Cardiac muscle cell (in vitro differentiated cells and primary cell): ENCODE measurements at places on chromosomes 6 and 20. TPM values are rescaled to one million over a fixed set of nuclear protein-coding genes. Genes with fewer than 3 reads are reported as not detected.

- H3K4me1 ChIP-seq = no peaks in the 10 kb centered on the region
- H3K4me3 ChIP-seq = no peak overlapping the region
- peak; percentile 23 for DNase-seq
- H3K27ac ChIP-seq = no peak overlapping the region
Measured at GRCh38 chr6:97133067-97133466, 149.9 kb downstream of the MMS22L start.

GRCh38 chr6:71134929-71135642 is 153.5 kb upstream of the OGFRL1 start:
- no peak overlapping the region for H3K27ac ChIP-seq
- no peaks in the 10 kb centered on the region for H3K27me3 ChIP-seq
- no peaks in the 10 kb centered on the region for H3K4me1 ChIP-seq
- DNase-seq = no peak

The DHX16 gene
- 27.8 and 36.2 TPM in 2 replicates for polyA plus RNA-seq

DNA sequence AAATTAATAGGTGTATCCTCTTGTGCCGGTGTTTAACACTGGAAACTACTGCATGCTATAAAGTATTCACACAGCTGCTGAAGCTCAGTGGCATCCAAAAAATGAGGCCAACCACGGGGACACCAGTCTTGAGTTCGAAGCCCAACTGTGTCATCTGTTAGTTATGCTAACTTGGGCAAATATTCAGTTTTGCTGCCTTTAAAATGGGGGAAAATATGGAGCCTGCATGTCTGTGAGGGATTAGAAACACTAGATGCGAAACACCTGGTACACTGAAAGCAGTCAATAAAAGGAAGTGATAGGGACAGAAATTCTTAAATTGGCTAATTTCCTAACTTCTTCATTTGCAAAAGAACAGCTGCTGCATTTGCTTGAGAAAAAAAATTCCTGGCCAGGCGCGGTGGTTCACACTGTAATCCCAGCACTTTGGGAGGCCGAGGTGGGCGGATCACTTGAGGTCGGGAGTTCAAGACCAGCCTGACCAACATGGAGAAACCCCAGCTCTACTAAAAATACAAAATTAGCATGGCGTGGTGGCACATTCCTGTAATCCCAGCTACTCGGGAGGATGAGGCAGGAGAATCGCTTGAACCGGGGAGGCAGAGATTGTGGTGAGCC is 36.6 kb upstream of the MLIP start:
- H3K36me3 ChIP-seq = no peaks in the 10 kb centered on the region
- H3K27me3 ChIP-seq = no peaks in the 10 kb centered on the region
- no peak for DNase-seq
- no peaks in the 10 kb centered on the region for H3K4me1 ChIP-seq
- H3K4me3 ChIP-seq = no peak overlapping the region
- H3K27ac ChIP-seq = no peak overlapping the region

GRCh38 chr6:155050311-155050710 is 55.2 kb downstream of the TIAM2 start:
- no peaks in the 10 kb centered on the region for H3K36me3 ChIP-seq
- no peaks in the 10 kb centered on the region for H3K4me1 ChIP-seq
- no peak for DNase-seq
- no peak overlapping the region for H3K27ac ChIP-seq

- peak; percentile 56 for DNase-seq
- no peak overlapping the region for H3K27ac ChIP-seq
- peak overlapping the region; percentile 17 for H3K4me3 ChIP-seq
- no peaks in the 10 kb centered on the region for H3K27me3 ChIP-seq
Measured at GRCh38 chr20:37522260-37523011, 1.4 kb downstream of the NNAT start.

The SASH1 gene
- polyA plus RNA-seq = 7.2 and 13.5 TPM in 2 replicates

- H3K27me3 ChIP-seq = peaks cover 48% of the 10 kb centered on the region
- no peaks in the 10 kb centered on the region for H3K4me1 ChIP-seq
- DNase-seq = no peak
- no peak overlapping the region for H3K4me3 ChIP-seq
Measured at GRCh38 chr6:31308050-31308844, 36.4 kb upstream of the HLA-C start.

DNA sequence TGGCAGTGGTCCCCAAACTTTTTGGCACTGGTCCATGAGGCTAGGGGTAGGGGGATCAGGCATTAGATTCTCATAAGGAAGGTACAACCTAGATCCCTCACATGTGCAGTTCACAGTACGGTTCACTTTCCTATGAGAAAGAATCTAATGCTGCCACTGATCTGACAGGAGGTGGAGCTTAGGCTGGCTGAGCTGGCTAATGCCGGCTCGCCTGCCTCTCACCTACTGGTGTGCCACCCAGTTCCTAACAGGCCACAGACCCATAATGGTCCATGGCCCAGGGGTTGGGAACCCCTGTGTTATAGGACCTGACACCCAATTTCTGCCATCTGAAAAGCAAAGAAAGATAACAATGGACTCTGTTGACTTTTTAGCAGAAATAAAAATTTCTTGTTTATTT is 199.6 kb downstream of the GMPR start:
- peaks cover 11% of the 10 kb centered on the region for H3K4me1 ChIP-seq
- H3K36me3 ChIP-seq = no peaks in the 10 kb centered on the region
- no peaks in the 10 kb centered on the region for H3K27me3 ChIP-seq
- no peak overlapping the region for H3K27ac ChIP-seq
- DNase-seq = no peak

DNA sequence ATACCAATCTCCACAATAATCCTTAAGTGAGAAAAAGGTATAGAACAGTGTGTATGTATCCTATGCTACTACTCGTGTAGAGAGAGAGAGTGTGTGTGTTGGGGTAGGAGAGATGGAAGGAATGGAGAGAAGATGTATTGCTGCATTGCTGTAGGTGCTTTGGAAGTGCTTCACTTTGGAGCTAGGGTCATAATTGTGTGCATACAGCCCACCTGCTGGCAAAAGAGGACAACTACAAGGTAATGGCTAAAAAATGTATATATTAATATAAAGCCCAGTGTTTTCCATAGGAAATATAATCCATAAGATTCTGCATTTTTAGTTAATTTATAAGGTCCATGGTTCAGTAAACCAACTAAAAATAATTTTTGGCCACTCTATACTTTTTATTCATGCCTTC is 36.1 kb downstream of the SERAC1 start:
- H3K4me1 ChIP-seq = no peaks in the 10 kb centered on the region
- peak; percentile 47 for DNase-seq
- no peaks in the 10 kb centered on the region for H3K27me3 ChIP-seq
- no peaks in the 10 kb centered on the region for H3K36me3 ChIP-seq

DNA sequence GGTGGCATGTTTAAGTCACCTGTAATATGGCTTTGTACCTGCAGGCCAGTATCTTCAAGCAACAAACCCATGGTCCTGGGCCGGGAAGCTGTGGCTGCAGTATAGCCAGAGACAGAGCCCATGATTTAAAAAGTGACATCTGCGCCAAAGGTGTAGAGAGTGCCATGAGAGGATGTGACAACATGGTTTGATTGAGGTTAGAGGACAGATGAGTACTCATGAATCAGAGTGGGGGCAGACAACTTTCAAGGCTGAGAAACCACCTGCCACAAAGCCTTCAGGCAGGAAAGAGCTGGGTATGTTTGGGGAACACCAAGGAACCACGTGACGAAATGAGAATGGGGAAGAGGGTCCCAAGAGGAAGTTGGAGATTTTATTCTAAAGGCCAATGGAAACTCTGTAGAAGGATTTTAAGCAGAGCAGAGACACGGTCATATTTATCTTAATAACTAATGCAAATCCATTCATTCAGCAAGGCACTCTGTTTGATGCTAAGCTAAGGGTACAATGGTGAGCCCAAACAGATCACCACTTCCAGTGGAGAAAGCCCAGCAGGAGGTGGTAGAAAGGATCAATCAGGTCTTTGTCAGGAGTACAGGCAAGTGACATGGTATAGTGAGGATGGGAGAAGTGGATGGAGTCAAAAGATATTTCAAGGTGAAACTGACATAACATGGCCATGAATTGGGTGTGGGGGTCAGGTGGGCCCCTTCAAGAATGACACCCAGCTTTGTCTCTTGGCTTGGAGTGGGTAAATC is 3.4 kb upstream of the MICAL1 start:
- no peak overlapping the region for H3K4me3 ChIP-seq
- H3K27ac ChIP-seq = no peak overlapping the region
- no peaks in the 10 kb centered on the region for H3K4me1 ChIP-seq
- DNase-seq = no peak

The MUC21 gene
- polyA plus RNA-seq = not detected in 2 replicates

- H3K4me1 ChIP-seq = peaks cover 9% of the 10 kb centered on the region
- no peak overlapping the region for H3K4me3 ChIP-seq
- DNase-seq = no peak
Measured at GRCh38 chr20:62446481-62446880, 19.1 kb upstream of the RBBP8NL start.
